Stromal cell of bone marrow (primary cell): ENCODE measurements at places on chromosomes 2 and 18.

GRCh38 chr2:242085941-242086621, 216.6 kb downstream of the RTP5 start:
- no peak for DNase-seq

- DNase-seq, result no peak
Observed at GRCh38 chr2:54904836-54905235, 145.4 kb downstream of the RTN4 start.

- DNase-seq, result no peak
Observed at GRCh38 chr2:195443926-195444325, 213.1 kb upstream of the SLC39A10 start.

- DNase-seq, result peak; percentile 78
Observed at GRCh38 chr18:9719421-9719981, 11.4 kb downstream of the RAB31 start.

- DNase-seq, result no peak
Observed at GRCh38 chr2:159902722-159903121, 104.7 kb upstream of the CD302 start.

DNA sequence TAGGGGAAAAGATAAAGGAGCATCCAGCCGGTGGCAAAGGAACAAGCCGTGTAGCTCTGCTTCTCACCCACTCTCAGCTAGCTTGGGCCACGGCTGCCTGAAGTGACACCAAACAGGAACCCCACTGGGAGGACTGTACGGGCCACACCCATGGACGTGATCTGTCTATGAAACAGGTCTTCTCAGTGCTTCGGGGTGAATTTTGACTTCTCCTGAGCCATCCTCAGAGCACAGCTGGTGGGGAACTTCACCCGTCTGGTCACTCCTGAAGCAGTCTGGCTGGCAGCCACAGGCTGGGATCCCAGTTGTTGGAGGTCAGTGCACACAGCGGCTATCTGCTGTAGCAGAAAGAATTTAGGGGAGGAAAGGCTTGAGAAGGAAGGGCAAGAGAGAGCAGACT, 223.8 kb downstream of the FAM210A start:
- DNase-seq, result no peak

DNA sequence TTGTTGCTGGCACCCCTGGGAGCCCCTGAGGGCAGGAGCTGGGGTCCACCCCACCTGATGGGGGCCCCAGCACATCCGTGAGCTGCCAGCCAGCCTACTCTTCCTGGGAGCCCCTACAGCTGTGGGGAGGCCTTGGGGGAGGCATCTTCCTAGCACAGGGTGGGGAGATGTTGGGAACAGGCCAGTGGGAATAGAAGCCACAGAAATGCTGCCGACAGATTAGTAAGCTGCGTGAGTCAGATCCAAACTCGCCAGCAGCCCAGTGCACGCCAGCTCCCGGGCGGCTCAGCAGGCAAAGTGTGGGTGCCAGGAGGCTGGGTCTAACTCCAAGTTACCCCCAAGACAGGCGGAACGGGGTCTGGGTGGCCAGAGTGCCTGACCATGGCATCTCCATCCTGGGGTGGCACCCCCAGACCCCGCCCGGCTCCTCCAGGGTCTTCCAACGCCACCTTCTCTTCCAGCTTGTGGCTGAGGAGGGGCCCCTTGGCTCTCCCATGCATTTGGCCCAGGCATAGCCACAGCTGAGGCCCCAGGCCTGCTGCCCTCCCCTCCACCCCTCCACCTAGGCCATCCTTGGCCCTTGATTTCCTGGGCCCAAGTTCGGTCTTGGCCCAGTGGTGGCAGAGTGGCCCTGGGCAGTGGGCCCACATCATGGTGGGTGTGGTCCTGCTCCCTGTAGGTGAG, 15.3 kb downstream of the CROCC2 start:
- peak; percentile 96 for DNase-seq

DNA sequence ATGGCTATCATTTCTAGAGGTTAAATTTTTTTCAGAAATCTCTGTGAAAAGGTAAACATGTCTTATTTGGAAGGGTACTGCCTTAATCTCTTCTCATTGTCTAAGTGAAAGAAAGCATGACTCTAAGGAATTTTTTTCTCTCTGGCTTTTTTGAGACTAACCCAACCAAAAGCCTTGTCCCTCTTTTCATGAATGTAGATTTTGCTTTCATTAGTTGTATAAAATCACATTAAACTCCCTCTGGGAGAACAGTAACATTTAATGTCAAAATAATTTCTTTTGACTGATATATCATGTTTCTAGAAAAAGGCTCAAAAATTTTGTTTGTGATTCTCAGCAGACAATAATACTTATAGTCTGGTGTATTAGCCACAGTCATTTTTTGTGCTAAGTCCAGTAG, 168.4 kb upstream of the SPOPL start:
- DNase-seq, result no peak
